ENCODE measurements at places on chromosomes 2 and 18. TPM values are rescaled to one million over a fixed set of nuclear protein-coding genes. Genes with fewer than 3 reads are reported as not detected.

The GPR45 gene
- total RNA-seq = not detected

The LINC00305 gene
- not detected for total RNA-seq

The DAPL1 gene
- total RNA-seq = not detected

The SULT1C4 gene
- not detected for total RNA-seq

The CRYBA2 gene
- total RNA-seq = not detected

The ANKRD30BL gene
- total RNA-seq = not detected

The IL36A gene
- not detected for total RNA-seq

The NT5DC4 gene
- not detected for total RNA-seq

The HOXD9 gene
- total RNA-seq = 0.09 TPM

The CD28 gene
- not detected for total RNA-seq

The TLX2 gene
- not detected for total RNA-seq

The HS1BP3 gene
- 28.9 TPM for total RNA-seq

The SLC9A4 gene
- total RNA-seq = not detected
